Stimulated activated CD4-positive, alpha-beta T cell treated with anti-CD3 and anti-CD28 coated beads, Interleukin-15, amount 100 ng/mL, for 48 hours (primary cell): ENCODE measurements at places on chromosomes 1 and 21.

DNA sequence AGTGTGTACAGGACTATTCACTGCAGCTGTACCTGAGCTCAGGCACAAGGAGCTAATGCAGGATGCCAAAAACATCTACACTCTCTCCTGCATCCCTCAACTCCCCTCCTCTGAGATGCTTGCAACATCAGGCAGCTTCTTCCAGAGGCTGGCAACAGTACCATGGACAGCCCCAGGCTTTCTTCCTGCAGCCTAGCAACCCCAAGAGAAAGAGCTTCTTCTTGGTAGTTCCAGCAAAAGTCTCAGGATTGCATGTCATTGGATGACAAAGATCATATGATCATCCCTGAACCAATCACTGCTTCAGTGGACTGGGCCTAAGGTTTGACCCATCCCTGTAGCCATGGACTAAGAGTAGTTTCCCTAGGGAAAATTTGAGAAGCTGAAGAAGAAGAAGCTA, 46.7 kb downstream of the CAMK2N1 start:
- DNase-seq = no peak

DNA sequence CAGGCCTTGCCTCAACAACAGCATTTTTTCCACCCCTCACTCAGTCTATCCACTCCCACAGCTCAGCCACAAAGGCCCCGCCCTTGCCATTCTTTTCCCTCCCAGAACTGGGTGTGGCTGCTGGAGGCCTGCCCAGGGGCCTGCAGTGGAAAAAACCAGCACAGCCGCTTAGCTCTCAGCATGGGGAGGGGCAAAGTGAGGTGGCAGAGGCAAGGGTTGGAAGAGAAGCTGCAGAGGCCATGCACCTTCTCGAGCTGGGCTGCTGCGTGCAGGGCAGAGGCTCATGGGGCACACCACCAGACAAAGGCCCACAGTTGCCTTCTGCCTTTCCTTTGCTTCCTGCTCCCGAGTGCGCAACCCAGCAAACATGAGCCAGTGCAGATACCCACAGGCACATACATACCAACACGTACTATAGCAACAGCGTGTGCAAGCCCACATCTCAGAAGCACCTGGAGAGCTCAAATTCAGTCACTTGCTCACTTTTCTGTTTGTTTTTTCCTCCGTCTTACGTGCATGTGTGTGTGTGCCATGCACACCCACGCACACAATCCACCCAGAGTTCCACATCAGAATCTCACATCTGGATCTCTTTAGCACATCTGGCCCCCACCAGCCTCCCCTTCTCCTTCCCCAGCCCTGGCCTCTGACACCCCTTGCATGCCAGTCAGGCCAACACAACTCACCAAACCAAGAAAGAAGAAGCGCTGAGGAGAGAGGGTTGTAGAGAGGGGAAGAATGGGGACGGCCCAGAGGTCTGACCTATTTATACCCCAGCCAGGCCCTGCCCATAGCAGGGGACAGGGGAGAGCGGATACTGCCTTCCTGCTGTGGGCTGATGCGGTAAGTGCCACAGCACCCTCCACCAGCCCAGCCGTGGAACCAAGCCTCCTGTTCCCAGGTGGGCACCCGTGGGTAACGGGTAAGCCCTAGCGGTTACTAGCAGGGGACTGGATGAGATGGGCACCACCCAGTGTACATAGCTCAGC, at the start of gene S100A4:
TSS of gene S100A4 (minus strand) at position 740 of the 989 bp plus-strand sequence. CDS start 1,012 bp downstream, outside the sequence.
- peak; percentile 90 for DNase-seq

DNA sequence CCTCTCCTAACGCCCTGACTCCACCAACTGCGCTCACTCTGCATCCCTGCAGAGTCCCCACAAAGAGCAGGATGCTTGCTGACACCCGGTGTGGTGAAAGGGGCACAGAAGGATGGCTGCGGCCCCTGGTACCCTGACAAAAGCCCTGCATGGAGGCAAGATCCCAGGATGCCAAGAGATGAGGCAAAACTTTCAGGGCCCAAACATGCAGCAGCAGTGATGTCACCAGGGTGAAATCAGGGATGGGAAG, 36.6 kb downstream of the SLC9A1 start:
- DNase-seq = no peak

DNA sequence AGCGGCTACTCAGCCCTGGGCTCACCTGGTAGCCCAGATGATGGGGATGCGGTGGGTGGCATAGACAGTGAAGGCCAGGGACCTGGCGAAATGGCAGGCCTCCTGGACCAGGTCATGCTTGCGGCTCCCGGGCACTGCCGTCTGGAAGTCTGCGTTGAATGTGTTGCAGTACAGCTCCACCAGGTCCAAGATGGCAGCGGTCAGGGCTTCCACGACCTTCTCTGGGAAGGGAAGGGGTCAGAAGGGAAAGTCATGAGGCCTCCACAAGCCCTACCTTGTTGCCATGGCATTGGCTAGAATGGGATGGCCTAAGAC, 38.8 kb downstream of the PIK3C2B start:
- DNase-seq = no peak

GRCh38 chr1:17710889-17711576, 44.1 kb upstream of the ACTL8 start:
- DNase-seq = no peak

DNA sequence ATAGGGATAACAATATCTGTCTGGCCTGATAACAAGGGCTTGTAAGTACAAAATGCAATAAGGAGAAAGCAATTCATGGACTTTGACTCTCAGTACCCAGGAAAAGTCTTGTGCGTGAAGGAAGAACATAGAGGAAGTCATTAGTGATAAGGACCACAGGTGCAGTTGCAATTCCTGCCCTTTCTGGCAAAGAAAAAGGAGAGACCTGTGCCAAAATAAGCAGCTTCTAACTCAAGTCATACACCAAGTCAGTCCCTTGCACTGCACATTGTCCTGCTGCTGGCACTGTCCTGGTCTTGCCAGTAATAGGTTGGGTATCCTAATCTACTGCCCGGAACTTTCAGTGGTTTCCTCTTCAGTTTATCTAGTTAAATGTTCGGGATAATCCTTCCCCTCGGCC, 14.8 kb upstream of the SOD1 start:
- DNase-seq = no peak

GRCh38 chr1:94729267-94729666, 90.9 kb upstream of the SLC44A3 start:
- no peak for DNase-seq

DNA sequence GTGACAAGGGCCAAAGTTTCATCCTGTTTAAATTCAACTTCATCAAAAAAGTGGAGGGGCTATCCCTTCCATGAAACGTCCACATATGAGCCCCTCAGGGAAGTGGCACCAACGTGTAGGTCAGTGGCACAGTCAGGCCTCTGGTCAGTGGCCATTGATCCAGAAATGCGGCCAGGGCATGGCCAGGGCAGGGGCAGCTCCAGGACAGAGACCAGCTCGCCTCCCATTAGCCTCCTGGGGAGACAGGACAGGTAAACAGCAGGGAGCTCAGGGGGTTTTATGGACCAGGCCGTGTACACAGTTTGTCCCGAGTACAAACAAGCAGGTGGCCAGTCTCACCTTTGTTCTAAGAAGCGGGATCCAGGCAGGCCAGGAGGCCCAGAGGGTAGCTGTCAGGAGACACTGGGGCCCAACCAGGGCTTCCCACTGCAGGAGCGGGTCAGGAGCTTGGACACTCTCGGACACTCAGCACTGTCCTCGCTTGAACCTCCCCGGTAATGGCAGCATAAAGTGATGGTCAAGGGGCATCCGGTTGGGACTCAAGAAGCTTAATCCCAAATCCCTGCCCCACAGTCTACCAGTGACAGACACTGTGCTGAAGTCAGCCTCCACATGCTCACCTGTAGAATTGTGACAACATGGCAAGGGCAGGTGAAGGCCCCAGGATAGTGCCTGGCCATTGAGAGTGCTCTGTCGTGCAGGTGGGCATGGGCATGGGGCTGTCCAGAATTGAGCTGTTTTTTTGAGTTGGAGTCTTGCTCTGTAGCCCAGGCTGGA, 144.1 kb upstream of the ERRFI1 start:
- no peak for DNase-seq

- no peak for DNase-seq
Observed at GRCh38 chr1:109769330-109770078, 5.8 kb upstream of the EPS8L3 start.

DNA sequence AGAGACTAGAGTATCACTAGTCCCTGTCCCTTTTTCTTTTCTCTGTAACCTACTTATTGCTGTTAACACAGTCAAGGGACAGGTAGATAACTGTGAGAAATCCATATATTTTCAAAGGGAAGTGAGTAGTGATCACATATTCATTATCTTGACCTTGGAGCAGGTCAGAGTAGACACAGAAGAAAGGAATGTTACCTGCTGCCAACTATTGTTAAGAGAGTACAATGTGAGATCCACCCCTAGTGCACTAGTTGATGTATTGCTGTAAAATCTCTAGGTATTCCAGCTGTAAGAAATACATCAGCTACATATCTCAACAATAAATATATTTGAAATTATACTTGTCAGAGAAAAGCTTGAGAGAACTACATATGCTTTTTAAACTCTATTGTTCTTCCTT, 68.7 kb upstream of the ADGRL2 start:
- no peak for DNase-seq

GRCh38 chr1:192201303-192201702, 43.0 kb downstream of the RGS18 start:
- no peak for DNase-seq

DNA sequence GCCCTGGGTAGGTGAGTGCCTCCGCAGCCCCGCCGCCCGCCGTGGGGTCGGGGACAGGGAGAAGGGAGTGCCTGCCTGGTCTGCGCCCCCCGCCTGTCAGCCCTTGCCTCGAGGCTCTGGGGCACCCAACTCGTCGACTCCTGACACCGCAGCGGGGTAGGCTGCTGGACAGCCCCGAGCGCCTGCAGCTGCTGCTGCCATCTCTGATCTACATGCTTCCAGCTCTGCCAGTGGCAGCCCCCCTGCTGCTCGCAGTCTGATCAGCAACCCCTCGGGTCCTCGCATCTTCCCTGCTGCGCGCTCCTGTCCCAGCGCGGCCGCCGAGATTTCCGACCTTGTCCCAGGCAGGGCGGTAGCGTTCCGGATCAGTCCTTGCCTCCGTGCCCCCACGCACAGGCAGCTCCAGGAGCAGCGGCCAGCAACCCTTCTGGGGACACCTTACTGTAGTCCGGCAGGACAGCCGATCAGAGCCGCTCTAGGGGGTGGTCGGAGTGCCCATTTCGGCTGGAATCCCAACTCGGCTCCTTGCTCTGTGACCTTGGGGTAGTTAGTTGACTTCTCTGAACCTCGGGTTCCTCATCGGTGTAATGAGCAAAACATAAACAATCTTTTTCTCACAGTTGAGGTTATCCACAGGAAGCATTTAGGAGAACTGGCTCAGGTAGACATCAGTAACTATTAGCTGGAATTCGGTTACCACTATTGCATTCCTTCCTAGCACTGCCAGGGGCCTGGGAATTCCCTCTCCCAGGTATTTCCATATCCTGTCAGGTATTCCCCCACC, 540 bp downstream of the BCAN start:
- DNase-seq = no peak

GRCh38 chr1:178376008-178376407, 120.8 kb downstream of the CLEC20A start:
- no peak for DNase-seq
